ENCODE measurements at places on chromosomes 4 and X.

DNA sequence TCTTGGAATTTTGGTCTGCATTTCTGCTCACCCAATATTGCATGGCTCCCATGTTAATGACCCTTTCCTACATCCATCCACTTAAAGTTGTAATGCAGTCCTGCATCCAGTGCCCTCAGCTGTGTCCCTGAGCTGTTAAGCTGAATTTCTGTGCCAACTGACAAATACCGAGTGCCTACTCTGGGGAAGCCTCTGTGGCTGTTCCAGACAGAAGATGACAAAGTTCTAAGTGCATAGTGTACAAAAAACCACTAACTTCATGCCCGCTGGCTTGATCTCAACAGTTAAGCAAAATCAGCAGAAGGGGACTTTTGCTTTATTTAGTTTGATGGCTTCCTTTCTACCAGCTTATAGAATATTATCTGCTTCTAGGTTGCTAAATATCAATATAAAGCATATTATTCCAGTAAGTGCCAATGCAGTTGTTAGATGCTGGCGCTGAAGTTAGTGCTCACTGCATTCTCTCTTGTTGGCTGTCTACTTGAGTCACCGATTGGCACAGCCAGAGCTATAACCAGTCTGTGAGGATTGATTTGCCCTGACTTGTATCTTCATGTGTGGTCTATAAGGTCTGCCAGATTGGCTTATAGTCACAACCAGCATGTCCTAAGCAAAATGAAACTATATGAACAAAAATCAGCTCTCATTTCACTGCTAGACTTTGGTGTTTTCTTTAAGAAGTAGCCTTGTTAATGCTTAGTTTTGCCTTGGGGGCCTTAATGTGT, 98.9 kb downstream of the KLHL8 start:
- DNase-seq = no peak

GRCh38 chr4:93756101-93756500, 72.5 kb upstream of the ATOH1 start:
- no peak for DNase-seq

GRCh38 chr4:111761531-111761930, 383.7 kb upstream of the FAM241A start:
- no peak for DNase-seq

GRCh38 chrX:106906361-106906760, 3.2 kb upstream of the RIPPLY1 start:
- DNase-seq = no peak

- no peak for DNase-seq
Observed at GRCh38 chr4:63717384-63717783, 691.9 kb downstream of the TECRL start.

GRCh38 chrX:124211312-124211942, 121.0 kb upstream of the TEX13D start:
- DNase-seq = no peak

GRCh38 chr4:173288698-173289352, 45.3 kb downstream of the HMGB2 start:
- no peak for DNase-seq

- DNase-seq = no peak
Observed at GRCh38 chr4:101253121-101253520, 94.2 kb downstream of the PPP3CA start.

GRCh38 chr4:184217634-184218033, at the start of gene ENPP6:
Gene ENPP6 (minus strand): TSS chr4:184217873. CDS start chr4:184217819, 54 bp downstream.
- DNase-seq = no peak

DNA sequence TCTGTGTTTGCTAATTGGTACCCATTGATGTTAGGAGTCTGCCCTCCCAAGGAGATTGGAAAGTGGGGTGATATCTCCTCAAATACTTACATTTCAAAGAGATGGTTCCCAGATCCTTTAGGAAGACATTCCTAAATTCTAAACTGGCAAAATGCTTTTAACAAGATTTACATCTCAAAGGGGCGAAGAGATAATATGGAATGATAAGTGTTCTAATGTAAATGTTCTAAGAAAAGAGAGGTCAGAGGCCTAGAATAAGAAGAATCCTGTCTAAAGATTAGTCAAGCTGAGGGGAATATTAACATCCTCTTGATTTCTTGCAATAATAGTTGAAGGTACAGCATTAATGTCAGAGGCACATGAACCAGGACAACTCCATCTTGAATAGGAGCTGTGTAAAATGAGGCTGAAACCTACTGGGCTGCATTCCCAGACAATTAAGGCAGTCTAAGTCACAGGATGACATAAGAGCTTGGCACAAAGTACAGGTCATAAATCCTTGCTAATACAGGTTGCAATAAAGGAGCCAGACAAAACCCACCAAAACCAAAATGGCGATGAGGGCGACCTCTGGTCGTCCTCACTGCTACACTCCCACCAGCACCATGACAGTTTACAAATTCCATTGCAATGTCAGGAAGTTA, 2248.1 kb downstream of the ARAP2 start:
- DNase-seq = no peak

DNA sequence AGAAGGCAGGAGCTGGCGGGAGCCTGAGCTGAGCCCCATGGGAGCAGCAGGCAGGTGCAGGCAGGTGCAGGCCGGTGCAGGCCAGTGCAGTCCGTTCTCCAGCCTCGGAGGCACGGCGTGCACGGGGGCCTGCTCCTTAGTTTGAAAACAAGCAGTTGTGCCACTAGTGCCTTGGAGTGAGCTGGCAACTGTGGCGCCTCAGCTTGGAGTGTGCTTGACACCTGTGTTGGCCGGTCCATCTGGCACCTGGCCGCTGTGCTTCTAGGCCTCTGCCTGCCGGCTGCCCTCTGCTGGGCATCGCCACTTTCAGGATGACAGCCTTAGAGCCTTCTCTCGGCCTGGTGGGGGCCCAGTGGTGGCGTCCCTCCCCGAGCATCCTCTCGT, 47.9 kb downstream of the RGS12 start:
- DNase-seq = no peak

GRCh38 chrX:15416133-15416993, 32.1 kb upstream of the VEGFD start:
- no peak for DNase-seq

- no peak for DNase-seq
Observed at GRCh38 chr4:56656346-56656643, 24.8 kb downstream of the HOPX start.

DNA sequence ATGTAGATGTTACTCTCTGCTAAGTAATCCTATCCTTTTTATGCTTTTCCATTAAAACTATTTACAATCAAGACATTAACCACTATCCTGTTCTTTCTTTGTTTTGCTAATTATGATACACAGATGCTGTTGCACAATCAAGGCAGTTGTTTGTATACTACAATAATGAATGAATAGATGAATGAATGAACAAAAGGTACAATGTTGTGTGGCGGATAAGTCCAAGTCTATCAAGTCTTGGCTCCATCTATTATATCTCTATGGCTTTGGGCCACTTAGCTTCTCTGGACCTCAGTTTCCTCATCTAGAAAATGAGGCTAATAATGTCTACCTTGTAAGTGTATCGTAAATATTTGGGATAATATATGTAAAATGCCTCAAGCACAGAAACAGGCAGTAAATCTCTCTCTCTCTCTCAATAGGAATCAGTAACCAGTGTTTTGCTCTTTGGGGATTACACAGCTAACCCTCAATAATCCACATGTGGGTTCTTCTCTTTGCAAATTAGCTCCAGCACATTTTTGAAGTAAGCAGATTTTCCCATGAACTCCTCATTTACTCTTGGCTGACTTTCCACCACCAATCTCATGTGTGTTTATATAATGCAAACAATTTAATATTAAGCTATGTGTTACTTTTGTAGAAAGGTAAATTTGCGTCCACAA, 27.8 kb upstream of the TSPAN5 start:
- DNase-seq = no peak

DNA sequence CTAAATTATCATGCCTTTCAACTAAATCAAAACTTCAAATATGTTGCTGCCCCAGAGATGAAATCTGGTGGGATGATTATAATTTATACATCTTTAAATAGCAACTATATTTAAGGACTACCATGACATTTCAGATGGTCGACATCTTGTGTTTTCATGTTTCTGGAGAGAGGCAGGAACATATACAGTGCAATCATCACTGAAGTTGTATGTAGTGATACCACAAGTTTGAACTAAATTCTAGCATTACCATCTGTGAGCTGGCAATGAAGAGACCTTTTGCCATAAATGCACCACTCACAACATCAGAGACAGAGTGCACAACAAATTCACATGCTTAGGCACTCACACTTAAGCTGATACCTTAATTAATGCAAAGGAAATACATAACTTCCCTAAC, 196.4 kb upstream of the GPC4 start:
- no peak for DNase-seq

- DNase-seq = no peak
Observed at GRCh38 chr4:188688956-188689355, 549.7 kb downstream of the TRIML1 start.

DNA sequence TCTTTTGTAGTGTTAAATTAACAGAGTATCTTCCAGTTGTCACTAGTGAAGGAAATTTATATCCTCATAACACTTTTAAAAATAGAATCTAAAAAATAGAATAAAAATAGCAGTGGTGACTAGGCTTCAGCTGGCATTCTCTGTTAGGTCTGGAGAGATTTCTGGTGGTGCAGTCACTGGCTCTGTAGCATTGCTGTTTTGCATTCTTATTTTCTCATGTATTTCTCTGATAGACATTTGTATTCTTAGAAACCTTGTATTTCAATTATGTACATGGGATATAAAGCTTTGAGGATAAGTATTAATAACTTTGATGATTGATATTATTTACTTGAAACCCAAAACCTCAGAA, 87.6 kb downstream of the TMEM131L start:
- DNase-seq = no peak

DNA sequence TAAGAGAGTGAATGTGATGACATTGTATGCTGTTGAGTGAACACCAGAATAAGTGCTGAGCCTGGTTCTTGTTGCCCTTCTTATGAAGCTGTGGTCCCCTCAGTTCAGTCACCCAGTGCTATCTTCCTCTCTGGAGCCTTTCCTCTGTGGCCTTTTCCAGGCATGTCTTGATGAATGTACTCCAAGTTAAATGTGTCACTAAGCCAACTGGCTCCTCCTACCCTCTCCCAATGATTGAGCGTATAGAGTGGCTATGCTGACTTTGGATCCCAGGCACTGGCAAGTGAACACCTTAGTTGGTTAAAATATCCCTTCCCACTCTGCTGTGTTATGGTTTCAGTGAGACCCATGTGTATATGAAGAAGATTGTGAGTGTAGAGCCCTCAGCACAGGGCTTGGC, 134.1 kb upstream of the MAMLD1 start:
- no peak for DNase-seq

DNA sequence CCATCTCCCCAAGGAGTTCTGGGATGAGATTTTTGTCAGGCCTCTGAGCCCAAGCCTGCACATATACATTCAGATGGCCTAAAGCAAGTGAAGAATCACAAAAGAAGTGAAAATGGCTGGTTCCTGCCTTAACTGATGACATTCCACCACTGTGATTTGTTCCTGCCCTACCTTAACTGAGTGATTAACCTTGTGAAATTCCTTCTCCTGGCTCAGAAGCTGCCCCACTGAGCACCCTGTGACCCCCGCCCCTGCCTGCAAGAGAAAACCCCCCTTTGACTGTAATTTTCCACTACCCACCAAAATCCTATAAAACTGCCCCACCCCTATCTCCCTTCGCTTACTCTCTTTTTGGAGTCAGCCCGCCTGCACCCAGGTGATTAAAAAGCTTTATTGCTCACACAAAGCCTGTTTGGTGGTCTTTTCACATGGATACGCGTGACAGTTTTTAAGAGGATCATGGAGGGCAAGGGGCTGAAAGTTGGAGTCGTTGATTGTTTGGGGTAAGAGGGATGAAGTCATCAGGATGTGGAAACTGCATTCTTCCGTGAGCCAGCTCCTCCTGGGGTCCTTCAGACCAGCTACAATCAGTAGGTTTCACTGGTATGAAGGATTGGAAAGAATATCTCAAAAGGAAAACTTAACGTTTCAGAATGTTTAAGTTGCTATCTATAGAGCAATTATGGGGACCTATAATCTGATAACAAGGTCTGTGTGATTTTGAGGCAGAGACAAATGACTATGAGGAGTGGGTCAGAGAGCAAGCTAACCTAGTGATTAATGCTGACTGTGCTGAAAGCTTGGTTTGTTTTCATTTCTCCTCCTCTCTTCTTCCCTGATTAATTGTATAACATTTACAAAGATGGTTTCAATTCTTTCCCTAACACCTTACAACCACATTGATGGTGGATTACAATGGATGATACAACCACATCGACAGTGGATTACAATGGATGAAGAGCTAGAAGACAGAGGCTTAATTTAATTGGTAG, 28.6 kb upstream of the MAGEA11 start:
- DNase-seq = no peak

- no peak for DNase-seq
Observed at GRCh38 chr4:94131212-94131611, 76.5 kb upstream of the SMARCAD1 start.

DNA sequence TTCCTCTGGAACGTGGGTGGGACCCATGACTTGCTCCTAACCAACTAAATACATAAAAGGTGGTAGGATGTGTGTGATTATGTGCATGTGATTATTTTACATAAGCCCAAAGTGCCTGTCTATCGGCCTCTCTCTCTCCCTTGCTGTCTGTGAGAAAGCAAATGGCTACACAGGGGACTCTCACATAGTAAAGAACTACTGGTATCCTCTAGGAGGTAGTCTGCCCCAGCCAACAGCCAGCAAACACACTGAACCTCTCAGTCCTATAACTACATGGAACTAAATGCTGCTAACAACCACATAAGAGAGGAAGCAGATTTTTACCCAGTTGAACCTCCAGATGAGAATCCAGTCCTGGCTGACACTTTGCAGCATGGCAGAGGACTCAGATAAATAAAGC, 1249.4 kb downstream of the ADGRL3 start:
- no peak for DNase-seq

DNA sequence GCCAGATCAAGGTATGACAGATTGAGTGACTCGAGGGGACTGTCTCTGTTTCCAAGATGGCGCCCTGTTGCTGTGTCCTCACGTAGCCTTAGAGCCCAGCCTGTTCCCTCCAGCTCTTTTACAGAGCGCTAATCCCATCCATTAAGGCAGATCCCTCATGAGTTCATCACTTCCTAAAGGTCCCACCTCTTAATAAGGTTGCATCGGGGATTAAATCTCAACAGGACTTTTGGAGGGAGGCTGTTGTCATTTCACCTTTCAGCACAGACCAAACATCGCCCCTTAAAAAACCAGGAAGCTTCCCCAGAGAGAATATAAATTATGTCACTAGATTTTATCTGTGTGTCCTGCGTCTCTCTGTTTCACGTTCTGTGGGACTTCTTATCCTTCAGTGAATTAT, 32.6 kb upstream of the DHRSX start:
- no peak for DNase-seq

- DNase-seq = no peak
Observed at GRCh38 chrX:110132450-110133114, 129.7 kb downstream of the TMEM164 start.

DNA sequence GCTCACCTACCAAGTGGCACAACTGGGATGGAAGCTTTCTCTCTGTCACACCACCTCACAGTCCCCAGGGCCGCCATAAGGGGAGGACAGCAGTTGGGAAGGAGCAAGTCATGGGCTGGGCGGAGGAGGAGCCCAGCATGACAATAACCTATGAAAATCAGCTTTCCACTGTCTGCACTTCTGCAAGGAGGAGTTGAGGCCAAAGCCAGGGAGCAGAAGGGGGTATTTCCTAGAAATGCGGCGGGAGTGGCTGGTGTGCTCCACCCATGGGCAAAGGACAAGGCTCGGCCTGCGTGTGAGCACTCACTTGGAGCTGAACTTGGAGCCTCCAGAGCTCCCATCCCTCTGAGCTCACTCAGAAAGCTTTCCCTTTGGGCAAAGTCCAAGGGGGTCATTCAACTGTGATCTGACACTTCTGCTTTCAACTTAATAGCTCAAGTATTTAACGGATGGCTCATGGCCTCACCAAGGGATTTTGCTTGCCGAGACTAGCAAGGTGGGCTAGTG, 18.5 kb downstream of the APLN start:
- DNase-seq = no peak

GRCh38 chrX:115535844-115536243, 25.1 kb upstream of the PLS3 start:
- no peak for DNase-seq

Data from stimulated activated CD8-positive, alpha-beta memory T cell treated with anti-CD3 and anti-CD28 coated beads, Interleukin-7, amount 100 ng/mL, for 1 hour (primary cell).